ENCODE measurements at places on chromosomes 12 and 14. TPM values are rescaled to one million over a fixed set of nuclear protein-coding genes. Genes with fewer than 3 reads are reported as not detected.

DNA sequence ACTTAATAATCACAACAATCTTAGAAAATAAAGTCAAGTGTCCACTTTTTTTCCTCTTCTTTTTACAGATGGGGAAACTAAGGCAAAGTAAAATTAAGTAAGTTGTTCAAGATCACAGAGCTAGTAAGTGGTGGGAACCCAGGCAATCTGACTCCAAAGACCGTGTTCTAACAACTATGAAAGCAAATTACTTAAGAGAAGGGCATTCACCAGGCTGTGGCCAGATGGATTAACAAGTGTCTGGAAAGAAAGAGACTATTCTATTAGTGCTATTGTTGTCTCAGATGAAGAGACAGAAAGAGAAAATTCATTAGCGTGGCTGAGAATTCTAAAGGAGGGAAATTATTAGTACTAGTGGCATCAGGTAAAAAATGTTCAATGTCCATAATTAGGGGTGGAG lies 48.5 kb downstream of the FGD6 start:
- DNase-seq = no peak

GRCh38 chr12:65152596-65152995 lies 16.8 kb upstream of the LEMD3 start:
- no peak for DNase-seq

GRCh38 chr12:2682296-2683251 lies 112.2 kb upstream of the FKBP4 start:
- peak; percentile 25 for DNase-seq

DNA sequence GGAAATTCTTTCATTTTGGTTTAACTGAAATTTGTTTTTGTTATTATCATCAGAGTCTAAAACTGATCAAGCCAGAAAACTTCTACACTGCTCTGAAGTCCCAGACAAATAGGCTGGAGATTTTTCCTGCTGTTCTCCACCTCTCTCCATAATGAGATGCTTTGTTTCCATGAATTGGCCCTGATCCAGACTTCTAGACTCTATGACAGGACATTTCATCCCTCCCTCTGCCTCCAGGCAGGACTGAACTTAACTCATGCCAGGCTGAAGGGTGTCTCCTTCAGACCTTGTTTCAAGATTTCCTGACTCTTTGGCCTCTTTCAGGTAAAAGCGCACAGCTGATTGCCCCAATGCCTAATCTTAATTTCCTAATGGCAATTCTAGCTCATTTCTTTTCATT lies 69.1 kb upstream of the HOXC13 start:
- DNase-seq = no peak

DNA sequence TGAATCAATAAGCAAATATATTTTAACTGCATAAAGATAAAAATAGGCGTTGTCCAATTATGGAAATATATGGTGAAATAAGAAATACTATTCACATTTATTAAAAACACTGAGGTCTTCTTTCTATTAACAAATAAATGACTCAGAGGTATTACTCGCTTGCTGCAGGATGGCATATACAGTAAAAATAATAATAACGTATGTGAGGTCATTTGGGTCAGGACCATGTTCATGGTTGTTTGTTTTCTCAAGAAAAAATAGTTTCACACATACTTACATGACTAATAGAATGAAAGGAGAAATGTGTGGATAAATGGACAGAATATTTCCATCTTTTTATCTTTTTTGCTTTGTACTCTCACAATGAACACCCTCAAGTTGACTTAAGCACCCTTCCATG lies 46.5 kb upstream of the RTL1 start:
- no peak for DNase-seq

Gene RAB15
- total RNA-seq = 3.4 TPM

Gene EPYC
- not detected for total RNA-seq

Gene AKAP6
- 1.3 TPM for total RNA-seq

Gene GPR137C
- 0.27 TPM for total RNA-seq

Gene COA8
- total RNA-seq = 44.2 TPM

Gene LUM
- not detected for total RNA-seq

Gene PXMP2
- 18.3 TPM for total RNA-seq
